ENCODE measurements at places on chromosomes 12 and 14.
A peak's percentile ranks its signal among the peaks of the same experiment; 100 is the strongest.

DNA sequence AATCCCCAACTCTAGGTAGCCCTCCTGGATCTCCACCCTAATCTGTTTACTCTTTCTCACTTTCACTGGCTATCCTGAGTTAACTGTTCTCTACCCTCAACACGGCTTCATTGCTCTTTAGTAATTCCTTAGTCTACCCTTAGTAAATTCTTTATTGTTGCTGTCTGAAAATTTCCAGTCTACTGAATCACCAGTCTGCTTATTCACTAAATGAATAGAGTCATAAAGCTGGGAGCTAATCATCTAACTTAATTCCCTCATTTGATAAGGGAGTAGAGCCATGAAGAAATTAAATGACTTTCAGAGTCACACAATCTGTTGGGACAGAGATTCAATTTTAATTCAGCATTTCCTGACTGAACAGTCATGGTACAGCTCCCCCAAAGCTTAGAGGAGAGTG is 36.5 kb downstream of the YEATS4 start:
- no peak for DNase-seq

DNA sequence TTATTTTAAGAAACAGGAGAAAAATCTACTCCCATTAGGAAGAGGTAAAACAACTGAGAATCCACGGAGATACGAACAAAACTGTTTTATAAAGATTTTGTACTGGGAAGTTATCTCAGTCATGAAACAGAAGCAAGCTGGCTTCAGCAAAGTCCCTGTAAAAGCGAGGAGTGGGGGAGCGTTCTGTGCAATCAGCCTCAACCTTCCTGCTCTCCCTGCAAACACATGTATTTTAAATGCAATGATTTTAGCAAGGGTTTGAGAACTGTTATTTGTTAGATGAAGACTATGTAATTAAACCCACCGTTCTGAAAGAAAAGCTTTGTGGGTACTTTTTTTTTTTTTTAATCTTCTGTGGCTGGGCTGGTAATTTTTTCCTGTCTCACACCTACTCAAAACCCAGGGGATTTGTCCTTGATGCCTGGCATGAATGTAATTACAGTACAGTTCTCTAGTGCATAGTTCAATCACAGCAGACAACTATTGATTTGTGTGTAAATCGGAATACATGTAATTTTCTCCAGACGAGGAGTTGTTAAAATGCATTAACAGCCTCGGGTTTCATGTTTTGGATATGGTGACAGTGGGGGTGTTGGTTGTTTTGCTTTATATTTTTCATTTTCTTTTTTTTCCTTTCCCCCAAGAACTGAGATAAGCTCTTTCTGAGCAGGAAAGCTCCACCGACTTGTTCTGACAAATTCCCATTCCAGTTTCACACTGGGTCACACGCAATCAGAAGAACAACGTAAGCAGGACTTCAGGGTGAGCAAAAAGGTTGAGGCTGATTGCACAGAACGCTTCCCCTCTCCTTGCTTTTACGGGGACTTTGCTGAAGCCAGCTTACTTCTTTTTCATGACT is 153.6 kb downstream of the PHLDA1 start:
- DNase-seq: no peak

DNA sequence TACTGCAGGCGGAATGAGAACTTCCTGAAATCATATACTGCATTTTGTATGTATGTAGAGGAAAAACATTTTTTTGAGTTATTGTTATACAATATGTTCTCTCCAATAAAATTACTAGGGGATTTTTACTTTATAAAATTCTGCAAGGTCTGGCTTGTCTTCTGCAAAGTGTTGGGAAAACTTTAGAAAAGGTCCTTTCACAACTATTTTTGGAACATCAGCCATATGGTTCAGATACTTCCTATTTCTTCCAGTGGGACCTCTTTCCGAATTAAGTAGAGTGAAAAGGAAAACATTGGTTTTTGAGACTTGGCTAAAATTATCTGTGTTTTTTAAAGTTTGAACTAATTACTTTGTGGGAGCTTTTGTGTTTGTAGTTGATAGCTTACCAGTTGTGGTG is 52.7 kb downstream of the DAAM1 start:
- no peak for DNase-seq

- no peak for DNase-seq
Measured at GRCh38 chr12:20140751-20141150, 227.6 kb upstream of the PDE3A start.

- DNase-seq: no peak
Measured at GRCh38 chr14:94598816-94599655, 13.2 kb upstream of the SERPINA3 start.

DNA sequence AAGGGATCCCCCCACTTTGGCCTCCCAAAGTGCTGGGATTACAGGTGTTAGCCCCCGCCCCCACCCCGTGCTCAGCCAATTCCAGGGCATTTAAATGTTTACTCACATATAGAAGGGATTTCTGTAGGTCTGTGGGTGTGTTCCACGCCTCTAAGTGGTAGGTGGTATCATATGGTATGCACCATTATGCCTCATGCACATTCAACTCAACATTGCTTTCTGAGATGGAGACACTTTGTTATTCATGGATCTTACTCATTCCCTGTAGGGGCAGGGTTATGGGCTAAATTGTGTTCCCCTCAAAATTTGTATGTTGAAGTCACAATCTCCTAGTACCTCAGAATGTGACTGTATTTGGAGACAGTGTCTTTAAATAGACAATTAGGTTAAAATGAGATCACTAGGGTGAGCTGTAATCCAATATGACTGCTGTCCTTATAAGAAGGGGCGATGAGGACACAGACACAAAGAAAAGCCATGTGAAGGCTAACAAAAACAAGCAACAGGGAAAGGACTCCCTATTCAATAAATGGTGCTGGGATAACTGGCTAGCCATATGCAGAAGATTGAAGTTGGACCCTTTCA is 200.6 kb downstream of the EFCAB11 start:
- no peak for DNase-seq

DNA sequence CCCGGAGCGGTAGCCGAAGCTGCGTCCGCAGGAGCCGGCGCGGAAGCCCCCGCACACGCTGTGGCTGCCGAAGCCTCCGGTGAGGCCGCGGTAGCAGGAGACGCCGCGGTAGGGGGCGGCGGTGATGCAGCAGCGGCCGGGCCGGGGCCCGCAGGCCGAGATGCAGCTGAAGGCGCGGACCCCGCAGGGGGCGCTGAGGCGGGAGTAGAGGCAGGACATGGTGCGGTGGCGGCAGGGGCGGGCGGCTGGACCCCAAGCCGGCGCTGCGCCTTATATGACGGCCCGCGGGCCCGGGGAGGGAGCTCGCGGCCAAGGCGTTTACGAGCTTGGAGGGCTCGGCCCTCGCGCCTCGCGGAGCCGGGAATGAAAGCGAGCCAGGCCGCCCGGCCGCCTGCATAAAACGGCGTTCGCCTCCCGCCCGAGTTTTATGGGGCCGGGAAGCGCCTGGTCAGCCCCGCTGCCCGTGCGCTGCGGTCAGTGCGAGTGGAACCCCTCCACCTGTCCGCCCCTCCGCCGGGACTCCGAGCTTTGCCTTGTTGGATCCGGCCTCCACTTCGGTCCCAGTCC is 16.0 kb upstream of the KRT86 start:
- DNase-seq: no peak

- no peak for DNase-seq
Measured at GRCh38 chr14:105187116-105187515, 6.0 kb upstream of the NUDT14 start.

DNA sequence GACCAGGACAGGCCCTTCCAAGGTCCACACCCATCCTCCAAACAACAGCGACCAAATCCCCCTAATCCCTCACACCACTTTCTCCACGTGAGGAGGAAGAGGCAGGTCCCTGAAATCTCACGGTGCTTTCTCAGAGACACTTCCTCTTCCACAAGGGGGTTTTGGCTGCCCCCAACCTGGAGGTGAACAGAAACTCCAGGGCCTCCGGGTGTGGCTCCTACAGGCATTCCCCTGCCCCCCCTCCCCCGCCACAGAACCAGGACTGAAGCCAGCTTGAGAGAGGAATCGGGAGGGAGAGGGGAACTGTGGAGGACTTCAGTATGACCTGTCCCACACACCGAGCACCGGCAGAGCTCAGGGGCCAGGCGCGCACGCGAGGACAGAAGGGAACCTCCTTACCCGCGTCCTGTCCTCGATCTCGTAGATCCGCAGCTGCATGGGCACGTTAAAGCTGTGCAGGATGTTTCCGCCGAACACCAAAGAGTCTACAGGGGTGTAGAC is 60.2 kb downstream of the KDM2B start:
- DNase-seq: no peak

DNA sequence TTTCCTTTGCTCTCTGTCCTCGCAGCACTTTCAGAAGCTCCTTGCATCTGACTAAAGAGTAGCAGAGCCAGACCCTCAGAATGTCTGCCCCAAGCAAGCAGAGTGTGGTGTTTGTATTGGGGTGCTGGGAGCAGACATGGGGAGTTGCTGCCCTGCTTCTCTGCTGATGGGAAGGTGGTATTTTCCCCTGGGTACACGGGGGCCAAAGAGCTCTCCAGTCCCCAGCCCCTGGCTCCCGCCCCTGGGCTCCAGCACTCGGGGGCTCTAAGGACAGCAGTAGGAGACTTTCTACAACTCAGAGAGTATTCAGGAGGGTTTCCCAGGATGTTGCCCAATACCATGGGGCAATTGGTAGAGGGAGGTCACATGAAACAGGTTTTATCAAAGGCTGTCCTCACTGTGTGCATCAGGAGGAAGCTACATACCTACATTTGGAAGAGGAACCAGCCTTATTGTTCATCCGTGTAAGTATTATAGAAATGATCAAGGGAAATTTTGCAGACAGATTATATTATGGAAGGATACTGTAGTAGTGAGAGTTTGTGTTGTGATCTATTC is 50.3 kb downstream of the DAD1 start:
- DNase-seq: no peak

DNA sequence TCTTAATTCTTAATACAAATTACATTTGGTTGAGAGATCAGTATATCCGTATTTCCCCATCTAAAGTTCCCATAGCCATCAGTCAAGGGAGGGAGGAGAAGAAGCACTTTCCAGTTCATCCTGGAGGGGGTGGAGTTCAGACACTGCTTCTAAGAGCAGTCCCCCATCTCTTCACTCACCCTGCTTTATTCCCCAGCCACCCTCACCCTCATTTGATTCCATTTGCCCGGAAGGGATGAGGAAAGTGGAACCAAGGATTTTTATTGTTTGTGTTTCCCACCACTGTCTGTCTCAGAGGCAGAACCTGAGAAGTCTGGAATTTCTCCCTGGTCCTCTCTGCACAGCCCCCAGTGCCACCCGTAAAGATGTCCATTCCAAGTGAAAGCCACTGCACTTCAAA is 134.2 kb upstream of the HIF1A start:
- DNase-seq: peak; percentile 12

GRCh38 chr14:68880581-68881105 is 87.8 kb upstream of the ZFP36L1 start:
- DNase-seq: no peak

DNA sequence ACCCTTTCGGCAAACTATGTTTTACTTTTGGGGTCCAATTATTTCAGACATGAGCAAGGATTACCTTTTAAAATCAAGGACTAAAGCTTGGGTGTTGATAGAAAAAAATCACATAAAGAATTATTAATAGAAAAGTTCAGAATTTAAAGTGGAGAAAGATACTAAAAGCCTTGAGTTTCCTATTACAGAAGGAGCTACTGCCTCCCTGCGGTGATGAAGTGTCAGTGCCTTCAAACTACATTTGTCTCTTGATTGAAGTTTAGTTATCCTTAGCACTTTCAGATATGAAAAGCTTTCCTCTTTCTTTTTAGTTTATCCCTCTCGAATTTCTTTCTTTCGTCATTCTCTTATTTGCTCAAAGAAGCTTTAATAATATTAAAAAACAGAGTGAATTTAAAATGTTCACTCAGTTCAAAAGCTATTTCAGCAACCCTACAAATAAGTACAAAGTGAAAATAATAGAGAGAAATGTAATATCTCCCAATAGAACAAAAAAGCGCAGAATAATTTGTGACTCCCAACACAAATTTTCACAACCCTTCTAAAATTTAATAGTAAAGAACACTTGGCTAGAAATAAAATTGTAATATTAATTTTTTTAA is 87.6 kb downstream of the SEC23A start:
- DNase-seq: peak; percentile 25

- no peak for DNase-seq
Measured at GRCh38 chr12:25005376-25005775, 56.5 kb upstream of the BCAT1 start.

- DNase-seq: no peak
Measured at GRCh38 chr12:113475451-113476175, 3.9 kb upstream of the LHX5 start.

- no peak for DNase-seq
Measured at GRCh38 chr12:51388069-51388799, 3.0 kb downstream of the GALNT6 start.

DNA sequence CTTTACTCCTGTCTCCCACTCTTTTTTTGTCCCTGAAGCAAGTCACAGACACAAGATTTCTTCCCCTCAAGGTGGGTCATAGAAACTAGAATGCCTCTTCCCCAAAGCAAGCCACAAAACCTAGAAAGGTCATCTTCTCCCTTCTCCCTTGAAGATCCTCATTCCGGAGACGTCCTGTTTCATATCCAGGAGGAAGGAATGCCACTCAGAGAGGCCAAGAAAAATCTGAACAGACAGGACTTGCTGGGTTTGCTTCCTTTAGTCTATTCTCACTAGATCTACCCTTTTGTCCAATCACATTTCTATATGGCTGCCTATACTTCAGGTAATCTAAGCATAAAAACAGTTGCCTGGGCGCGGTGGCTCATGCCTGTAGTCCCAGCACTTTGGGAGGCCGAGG is 23.7 kb downstream of the SLC6A15 start:
- DNase-seq: no peak

- DNase-seq: no peak
Measured at GRCh38 chr12:23174917-23175316, 549.9 kb downstream of the ETNK1 start.

DNA sequence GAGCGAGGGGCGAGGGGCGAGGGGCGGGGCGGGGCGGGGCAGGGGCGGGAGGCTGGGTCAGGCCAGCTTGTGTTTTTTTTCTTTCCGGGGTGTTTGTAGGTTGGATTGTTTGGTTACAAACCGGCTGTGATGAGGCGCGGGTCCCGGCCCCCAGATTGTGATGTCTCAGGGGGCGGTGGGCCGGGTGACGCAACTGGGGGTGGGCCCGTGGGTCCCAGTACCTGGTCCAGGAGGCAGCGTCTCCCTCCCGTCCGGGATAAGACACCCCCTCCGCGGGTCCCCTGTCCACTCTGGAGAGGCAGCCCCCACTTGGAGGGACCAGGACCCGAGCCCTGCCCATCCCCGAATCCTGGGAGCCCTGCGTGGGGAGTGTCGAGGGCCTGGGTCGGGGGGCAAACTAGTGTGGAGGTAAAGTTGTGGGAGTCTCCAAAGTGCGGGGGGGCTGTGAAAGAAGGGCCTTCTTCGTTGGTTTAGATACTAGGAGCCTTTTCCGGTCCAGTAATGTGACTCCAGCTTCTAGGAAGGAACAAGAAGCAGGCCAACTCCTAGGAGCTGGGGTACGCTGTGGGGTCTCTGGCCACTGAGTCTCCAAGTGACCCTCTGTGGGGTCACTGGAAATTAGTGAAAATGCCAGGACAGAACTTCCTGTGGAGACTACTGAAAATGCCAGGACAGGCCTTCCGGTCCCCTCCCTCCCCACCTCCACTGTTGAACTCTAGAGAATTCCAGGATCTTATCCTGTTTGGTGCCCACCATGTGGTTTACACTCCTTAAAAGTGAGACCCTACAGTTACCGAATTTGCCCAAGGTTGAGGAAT is 579 bp upstream of the CLMN start:
- no peak for DNase-seq
